ENCODE measurements at places on chromosomes 2 and 18. TPM values are rescaled to one million over a fixed set of nuclear protein-coding genes. Genes with fewer than 3 reads are reported as not detected.

DNA sequence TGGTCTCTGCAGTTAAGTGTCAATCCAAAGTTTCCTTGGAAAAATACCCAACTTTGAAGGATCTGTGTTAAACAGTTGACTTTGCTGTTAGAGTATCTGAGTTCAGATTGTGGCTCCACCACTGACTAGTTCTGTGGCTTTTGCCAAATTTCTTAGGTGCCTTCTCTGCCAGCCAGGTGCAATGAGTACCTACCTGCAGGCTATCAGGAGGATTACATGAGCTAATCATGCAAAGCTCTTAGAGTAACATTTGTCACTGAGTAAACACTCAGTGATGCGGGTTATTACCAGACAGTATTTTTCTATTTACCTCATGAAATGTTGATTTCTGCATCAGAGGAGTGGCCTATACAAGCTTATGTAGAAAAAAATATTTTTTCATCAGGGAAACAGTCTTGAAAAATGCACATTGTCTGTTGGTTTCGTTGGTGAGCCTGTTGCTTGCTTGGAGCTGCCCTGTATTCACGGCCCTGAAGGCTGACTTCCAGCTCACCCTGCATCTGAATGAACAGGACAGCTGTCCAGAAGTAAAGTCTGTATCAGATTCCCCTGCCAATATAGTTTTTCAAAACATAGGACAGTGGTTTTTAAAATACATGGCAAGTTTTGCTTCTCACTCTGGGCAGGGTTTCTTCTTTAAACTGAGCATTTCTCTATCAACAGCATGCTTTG is 235.1 kb downstream of the CDCA7 start:
- no peak for DNase-seq

DNA sequence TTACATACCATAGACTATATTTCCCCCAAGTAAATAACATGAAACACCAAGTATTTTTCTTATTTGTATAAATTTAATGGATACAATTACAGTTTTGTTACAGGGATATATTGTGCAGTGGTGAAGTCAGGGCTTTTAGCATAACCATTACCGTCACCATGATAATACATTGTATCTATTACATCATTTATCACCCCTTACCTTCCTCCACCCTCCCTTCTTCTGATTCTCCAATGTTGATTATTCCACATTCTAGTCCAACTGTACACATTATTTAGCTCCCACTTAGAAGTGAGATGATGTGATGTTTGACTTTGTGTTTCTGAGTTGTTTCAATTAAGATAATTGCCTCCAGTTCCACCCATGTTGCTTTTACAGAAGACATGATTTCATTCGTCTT is 35.2 kb upstream of the NETO1 start:
- no peak for DNase-seq

- peak; percentile 23 for DNase-seq
These were observed 219.8 kb downstream of the KLHL29 start for GRCh38 chr2:23604731-23605130.

GRCh38 chr2:79910643-79911042 is 393.9 kb downstream of the LRRTM1 start:
- no peak for DNase-seq

DNA sequence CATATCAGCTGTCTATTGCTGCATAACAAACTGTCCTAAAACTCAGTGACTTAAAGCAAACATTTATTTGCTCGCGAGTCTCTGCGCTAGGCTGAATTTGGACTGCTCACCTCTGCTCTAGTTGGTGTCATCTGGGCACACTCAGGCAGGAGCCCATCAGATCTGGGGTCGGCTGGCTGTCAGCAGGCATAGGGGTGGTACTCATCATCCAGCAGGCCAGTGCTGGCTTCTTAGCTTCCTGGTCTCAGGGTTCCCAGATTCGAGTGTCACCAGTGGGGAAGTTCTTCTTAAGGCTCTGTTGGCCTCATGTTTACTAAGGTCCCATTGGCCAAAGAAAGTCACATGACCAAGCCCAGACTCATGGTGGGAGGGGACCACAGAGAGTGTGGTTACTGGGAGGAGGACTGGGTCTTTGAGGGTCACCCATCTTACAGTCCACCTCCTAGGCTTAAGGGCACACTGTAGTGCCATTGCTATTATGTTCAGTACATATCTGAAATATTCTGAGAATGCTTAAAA is 71.6 kb upstream of the ATG16L1 start:
- no peak for DNase-seq

DNA sequence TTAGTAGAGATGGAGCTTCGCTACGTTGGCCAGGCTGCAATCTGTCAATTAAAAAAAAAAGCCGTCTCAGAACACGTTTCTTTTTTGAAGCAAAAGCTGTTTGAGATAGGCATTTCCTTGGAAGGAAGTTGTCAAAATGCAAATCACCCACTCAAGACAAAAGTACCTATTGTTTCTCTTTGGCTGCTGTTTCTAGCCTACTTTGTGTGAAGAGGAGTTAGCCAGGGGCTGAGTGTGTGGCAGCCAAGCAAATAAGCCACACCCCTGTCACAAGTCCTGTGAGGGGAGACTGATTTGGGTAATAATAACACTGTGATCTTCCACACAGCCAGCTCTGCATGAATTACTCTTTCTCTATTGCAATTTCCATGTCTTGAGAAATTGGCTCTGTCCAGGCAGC is 47.4 kb upstream of the CDCA7 start:
- no peak for DNase-seq

DNA sequence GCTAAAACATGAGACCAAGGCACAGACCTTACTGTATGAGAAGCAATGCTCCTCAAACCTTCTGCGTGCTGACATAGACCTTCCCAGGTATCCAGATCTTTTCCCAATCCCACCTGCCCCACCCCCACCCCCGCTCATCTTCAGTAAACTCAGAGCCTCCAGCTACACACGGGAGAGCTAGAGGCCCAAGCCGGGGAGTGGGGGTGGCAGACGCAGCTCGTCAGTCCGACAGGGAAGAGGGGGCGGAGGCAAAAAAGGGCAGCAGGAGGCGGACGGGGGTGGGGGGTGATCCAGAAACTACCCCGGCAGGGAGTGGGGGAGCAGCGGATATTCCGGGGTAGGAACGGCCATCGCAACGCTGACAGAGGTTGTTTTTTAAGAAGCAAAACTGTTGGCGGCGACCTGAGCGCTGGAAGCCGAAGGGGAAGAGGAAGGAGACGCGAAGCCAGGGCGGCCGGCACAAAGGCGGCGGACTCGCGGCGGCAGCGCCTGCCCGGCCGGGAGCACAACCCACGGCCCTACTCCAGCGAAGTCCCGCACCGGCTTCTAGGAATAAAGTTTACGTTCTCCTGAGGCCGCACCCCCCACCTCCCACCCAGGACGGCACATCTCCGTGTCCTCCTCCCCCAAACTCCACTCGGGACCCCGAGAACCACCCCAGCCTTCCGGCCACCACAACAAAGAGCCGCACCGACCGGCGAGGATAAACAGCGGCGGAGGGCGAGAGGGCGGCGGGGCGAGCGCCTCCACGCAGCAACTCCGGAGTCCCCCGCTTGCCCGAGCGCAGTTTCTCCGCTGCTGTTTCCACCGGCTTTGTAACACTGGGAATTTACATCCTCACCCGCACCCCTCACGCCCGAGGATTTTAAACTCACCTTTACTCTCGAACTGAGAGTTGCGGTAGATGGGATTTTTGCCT is 722 bp downstream of the BAZ2B start:
- peak; percentile 93 for DNase-seq

- no peak for DNase-seq
These were observed 57.7 kb downstream of the SLC25A12 start for GRCh38 chr2:171836146-171836910.

- DNase-seq, result no peak
These were observed 108.5 kb downstream of the GLI2 start for GRCh38 chr2:120844070-120844738.

- DNase-seq, result no peak
These were observed 277.6 kb downstream of the PHLPP1 start for GRCh38 chr18:62992877-62993365.

GRCh38 chr2:28676152-28676835 is 75.3 kb upstream of the PPP1CB start:
- no peak for DNase-seq

GRCh38 chr2:74548900-74549826 is 4.6 kb downstream of the LOXL3 start:
- peak; percentile 87 for DNase-seq

GRCh38 chr2:151789055-151789834 is 39.0 kb downstream of the ARL5A start:
- DNase-seq, result no peak

GRCh38 chr2:34498561-34498960 is 899.5 kb upstream of the FAM98A start:
- no peak for DNase-seq

- DNase-seq, result no peak
These were observed 78.1 kb upstream of the PELI1 start for GRCh38 chr2:64222351-64222750.

DNA sequence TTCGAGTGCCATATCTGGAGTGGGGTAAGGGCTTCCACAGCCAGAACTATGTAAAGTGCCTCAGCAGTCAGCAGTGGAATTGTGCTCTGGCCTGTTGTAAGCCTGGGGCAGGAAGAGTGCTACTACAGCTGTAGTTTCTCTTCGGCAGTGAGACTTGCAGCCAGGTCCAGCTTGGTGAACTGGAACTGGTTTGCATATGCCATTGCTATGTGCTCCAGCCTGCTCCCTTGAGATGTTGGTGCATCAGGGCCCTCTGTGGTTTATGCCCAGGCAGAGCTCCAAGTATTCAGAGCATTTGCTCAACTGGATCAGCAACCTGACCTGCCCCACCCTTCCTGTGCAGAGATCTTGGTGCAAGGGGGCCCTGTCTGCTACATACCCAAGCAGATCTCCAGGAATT is 47.8 kb downstream of the ZNF804A start:
- no peak for DNase-seq

DNA sequence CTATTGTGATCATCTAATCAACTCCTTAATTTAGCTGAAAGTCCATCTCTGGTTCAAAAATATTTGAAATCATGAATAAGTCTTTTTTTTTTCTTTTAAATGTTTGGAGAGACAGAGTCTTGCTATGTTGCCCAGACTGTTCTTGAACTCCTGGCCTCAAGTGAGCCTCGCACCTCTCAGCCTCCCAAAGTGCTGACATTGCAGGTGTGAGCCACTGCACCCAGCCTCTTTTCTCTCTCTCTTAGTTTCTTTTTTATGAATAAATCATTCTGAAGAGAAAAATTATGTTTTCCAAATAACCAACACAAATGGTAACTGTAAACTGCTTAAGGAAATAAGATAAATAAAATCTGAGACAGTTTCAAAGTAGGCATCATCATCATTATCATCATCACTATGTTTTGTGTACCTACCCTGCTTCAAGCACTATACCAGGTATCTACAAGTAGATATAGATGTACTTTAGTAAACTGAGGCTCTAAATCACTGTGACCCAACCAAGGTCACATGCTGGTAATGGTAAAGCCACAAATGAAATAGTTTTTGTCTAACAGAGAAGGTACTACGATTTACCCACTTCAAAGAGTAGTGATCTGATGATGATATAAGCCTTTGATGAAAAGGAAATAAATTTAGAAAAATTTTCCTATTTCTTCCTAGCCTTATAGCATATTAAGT is 5.0 kb upstream of the NBAS start:
- DNase-seq, result no peak

- DNase-seq, result no peak
These were observed 44.8 kb downstream of the NAB1 start for GRCh38 chr2:190693533-190694232.

Gene TPRKB
- total RNA-seq, result 39.2 TPM

Gene KCNIP3
- 8.4 TPM for total RNA-seq

Gene SNRNP200
- total RNA-seq, result 50.1 TPM

Gene EPB41L3
- total RNA-seq, result 6.8 TPM

Gene KLHL41
- total RNA-seq, result 139 TPM

Gene HES6
- 2.5 TPM for total RNA-seq

Gene DNER
- total RNA-seq, result 2.3 TPM

Gene PFN4
- 0.46 TPM for total RNA-seq

Gene KCNG2
- not detected for total RNA-seq

Gene RGPD3
- total RNA-seq, result 0.08 TPM

Gene VAMP8
- 16.9 TPM for total RNA-seq

Data from Right ventricle myocardium superior (tissue), 1 donor.